ENCODE measurements at places on chromosomes 11 and 22. TPM values are rescaled to one million over a fixed set of nuclear protein-coding genes. Genes with fewer than 3 reads are reported as not detected.

Gene SEPTIN5
- 37.8 TPM for total RNA-seq

Gene LMO2
- total RNA-seq: not detected

Gene RIC3
- not detected for total RNA-seq

Gene CDK2AP2
- total RNA-seq: 43.6 TPM

Gene PATE4
- total RNA-seq: not detected

Gene TMPRSS6
- not detected for total RNA-seq

Gene TIMM10
- total RNA-seq: 40.9 TPM

Gene PARVG
- not detected for total RNA-seq

Gene KDELR3
- total RNA-seq: 250 TPM

Gene SLC22A6
- total RNA-seq: not detected

Gene SMIM35
- total RNA-seq: not detected

Gene ACTN3
- total RNA-seq: not detected

Gene GDPD4
- not detected for total RNA-seq

GRCh38 chr11:14500181-14500651, 605 bp upstream of the COPB1 start:
- peak; percentile 56 for DNase-seq

DNA sequence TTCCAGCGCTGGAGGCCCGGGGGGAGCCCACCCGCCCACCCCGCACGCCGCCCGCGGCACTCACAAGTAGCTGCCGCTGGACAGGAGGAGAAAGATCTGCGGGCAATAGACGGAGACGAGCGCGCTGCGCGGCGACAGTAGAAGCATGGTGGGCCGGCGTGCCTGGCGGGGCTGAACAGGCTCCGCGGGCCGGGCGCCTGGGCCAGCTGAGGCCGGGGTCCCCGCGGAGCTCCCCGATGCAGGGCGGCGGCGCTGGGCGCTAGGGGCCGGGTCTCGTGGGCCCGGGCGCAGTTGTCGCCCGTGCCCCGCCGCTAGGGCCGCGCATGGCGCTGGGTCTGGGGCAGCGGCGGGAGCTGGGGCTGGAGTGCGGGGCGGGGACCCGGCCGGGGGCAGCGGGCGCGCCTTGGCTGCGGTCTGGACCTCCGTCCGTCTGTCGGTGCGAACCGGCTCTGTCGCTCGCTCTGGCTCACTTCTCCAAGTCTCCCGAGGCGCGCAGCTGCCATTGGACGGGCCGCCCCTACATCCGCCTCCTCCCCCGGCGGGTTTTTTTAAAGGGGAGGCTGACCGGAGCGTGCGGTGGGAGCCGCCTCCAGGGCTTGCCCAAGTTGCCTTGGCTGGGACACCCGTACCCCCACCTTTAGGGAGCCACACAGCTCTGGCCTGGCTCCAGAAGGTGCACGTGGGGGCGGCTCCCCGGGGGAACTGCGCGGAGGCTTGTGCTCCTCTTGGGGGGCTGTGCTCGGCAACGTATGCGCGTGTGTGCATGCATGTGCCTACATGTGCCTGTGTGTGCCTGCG, 4.7 kb downstream of the WNT7B start:
- DNase-seq: no peak

GRCh38 chr11:64854534-64855502, 10.4 kb upstream of the CDC42BPG start:
- peak; percentile 92 for DNase-seq

- DNase-seq: no peak
Observed at GRCh38 chr22:22197993-22198402, 46.6 kb upstream of the VPREB1 start.

DNA sequence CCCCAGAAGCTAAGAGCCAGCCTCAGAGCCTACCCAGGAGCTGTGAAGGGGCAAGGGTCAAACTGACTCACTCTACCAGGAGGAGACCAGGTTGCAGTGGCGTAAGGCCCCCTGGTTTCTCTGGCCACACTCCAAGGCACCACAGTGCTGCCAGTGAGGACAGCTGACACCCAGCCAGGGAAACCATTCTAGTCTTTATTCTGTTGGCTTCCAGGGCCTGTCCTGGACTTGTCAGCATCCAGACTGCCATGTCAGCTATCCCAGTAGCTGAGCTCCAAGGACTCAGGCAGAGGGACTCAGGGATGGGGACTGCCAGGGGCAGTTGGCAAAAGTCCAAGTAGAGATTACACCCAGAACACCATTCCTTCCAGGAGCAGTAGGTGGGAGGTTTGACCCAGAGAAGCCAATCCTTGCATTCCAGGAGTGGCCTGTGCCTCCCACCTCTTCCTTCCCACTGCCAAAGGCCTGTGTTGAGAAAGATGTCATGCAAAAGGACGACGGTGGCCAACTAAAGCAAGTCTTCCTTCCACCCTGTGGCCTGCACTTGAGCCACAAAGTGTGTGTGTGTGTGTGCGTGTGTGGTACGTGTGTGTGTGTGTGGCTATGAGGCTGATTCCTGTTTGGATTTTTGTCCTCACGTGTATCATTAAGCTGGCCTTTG, 3.6 kb upstream of the MAPK8IP1 start:
- DNase-seq: no peak

GRCh38 chr22:24699876-24700275, 74.6 kb downstream of the PIWIL3 start:
- DNase-seq: no peak

DNA sequence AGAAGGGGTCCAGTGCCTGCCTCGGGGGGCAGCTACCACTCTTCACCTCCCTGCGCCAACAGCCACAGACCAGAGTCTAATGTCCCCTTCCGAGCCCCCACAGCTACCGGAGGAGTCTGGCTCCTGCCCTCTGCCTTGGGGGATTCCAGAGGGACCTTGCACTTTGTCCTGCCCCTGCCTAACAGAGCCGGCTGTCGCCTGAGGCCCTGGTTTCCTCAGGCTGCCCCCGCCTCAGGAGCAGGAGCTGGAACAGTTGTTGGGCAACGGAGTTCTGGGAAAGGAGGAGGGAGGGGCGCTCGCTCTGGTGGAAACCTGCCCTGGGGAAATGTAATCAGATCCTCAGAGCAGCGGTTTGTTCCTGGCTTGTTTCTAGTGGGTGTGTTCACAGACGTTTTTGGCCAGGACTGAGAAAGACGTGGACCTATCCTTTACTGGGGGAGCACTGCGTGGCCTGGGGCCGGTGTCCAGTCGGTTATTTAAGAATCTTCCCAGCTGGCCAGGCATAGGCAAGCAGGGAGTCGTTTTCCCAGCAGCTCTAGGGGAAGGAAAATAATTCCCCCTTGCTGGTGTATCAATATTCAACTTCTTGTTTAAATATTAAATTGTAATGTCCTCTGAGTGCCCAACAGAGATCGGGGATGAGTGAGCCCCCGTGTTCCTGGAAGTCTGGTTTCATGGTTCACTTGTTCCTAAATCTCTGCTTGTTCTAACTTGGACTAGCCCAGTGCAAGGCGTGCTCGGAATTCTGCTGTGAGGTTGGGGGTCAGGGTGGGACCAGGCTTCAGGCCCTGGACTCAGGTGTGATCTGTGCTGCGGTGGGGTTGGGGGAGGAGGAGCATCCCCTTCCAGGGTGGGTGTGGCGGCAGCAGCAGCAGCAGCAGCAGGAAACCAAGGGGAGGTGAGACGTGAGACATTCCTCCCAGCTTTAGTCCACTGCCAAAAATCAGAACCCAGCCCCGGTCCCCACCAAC, 32.1 kb downstream of the A4GALT start:
- peak; percentile 97 for DNase-seq

DNA sequence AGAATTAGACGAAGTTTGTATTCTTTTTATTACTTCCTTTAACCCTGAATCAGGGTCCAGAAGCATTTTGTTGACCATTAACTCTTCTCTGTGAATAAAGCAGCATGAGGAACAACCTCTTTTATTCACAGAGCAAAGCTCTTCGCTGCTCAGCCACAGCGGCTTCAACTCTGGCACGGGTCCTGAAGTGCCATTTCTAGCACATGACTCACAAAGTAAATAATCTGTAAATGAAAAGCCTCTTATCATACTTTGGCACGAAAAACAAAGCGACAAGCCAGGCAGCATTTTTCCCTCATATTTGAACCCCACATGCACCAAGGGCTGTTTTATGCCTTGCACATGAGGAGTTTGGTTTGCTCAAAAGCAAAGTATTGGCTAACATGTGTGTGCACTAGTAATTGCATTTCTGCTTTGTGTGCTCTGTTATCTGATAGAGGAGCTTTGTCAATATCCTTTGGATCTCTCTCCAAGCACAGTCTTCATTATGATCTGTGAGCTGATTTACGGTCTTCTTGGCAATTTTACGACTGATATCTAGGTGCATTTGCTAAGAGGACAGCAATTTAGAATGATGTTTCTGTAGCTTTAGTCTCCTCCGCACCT, 33.0 kb upstream of the APOBEC3A start:
- DNase-seq: peak; percentile 95

GRCh38 chr11:115456019-115456418, 48.2 kb downstream of the CADM1 start:
- DNase-seq: no peak

GRCh38 chr11:66335531-66336233, 552 bp downstream of the RIN1 start:
- peak; percentile 44 for DNase-seq

- DNase-seq: no peak
Observed at GRCh38 chr22:42889304-42889703, 32.2 kb upstream of the ARFGAP3 start.

GRCh38 chr11:96524475-96524874, 134.7 kb downstream of the JRKL start:
- DNase-seq: no peak

DNA sequence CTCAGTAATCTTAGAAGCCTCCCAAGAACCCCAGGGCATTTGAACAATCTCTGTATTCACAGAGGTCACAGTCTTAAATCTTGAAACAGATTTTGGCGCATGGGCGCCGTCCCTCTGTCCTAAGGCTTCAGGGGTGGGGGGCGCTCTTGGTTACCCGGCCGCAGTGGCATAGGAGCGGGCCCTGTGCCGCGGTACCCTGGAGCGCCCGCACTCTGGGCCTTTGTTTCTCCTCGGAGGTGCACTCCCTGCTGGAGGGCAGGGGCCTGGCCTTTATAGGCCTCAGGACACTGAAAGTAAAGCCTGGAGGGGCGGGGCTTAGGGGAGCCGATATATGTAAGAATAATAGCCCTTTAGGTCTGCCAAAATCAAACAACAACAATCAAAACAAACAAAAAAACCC, 197.3 kb upstream of the FOLH1 start:
- no peak for DNase-seq

DNA sequence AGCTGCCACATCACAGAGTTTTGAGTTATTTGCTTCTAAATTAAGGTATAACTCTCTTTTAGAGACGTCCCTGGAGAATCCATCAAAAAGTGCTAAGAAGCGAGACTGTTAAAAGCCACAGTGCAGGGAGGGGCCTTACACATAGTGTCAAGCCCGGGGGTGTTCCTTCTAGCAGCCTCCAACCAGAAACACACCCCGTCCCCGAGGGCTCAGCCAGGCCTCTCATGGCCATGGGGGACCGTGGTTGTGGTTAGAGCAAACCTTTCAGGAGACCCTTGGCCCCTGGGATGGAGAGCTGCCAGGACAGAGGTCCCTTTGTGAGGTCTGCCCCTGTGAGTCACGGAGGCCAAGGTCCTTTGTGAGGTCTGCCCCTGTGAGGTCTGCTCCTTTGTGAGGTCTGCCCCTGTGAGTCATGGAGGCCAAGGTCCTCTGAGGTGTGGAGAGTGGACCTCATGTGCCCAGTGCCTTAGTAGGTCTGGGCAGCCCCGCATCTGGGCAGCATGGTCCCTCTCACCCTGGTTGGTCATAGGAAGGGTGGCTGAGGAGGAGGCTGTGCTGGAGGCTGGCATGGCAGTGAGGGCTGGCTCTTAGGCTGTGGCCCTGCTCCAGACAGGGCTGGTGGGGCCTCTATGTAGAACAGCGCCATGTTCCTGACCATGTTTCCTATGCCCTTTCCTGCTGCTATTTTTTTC, 5.4 kb downstream of the GNAZ start:
- DNase-seq: no peak

DNA sequence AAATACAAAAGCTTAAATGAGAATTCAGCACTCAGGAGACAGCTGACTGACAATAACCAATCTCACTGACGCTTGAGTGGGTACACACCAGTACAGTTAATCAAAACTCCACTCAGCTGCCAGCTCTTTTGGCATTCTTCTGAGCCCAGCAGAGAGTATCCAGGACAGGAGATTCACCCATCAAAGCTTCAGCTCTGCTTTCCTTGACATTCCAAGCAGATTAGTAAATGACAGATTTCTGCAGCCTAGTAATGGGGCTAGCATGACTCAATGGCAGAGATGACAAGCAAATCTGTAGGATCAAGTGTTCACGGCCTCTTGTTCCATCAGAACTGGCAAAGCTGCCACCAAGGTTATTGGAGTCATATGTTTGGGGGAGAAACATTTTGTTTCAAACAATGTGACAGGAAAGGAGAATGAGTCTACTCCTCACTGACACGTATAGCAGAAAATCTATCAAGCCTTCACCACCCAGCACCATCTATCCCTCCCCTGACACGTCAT, 420.0 kb downstream of the DYNC2H1 start:
- DNase-seq: peak; percentile 63

DNA sequence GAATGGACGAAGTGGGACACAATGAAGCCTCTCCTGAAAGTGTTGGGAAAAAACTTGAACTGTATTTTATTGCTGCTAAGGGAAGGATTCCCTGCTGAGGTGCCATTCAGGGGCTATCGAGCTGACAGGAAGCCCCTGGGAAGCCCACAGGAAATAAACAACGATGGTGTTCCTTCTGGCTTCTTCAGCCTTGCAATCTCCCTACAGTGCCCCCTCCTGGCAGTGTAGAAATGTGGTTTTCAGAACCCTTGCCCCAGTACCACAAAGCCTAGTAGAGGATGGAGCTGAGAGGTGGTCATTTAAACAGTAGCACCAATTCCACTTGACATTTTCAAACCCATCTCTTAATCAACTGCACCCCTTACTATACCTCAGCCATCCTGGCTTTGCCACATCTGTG, 676.7 kb upstream of the ARHGAP42 start:
- no peak for DNase-seq

GRCh38 chr11:5564259-5565019, 16.1 kb upstream of the OR52H1 start:
- no peak for DNase-seq

DNA sequence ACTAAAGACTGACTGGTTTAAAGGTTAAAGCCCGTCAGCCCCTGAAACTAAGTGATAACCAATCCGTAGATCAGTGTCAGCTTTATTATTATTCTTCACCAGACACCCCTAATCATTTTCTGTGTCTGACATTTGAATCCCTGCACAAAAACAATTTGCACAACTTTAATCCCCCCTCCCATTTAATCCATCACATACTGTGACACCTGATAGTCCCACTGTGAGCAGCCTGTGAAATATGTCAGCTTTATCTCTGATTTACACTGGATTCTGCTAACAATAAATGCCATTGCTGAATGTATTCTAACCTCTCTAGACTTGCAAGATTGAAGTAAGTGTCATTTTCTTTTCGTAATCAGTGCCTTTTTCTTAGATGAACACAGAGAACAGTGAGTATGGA, 2089.0 kb upstream of the RAG2 start:
- DNase-seq: no peak

- DNase-seq: no peak
Observed at GRCh38 chr11:7485186-7486097, at the start of gene OLFML1. Gene OLFML1 (plus strand): TSS chr11:7485506. CDS start chr11:7485876, 370 bp downstream.

GRCh38 chr11:113377681-113378412, 9.7 kb upstream of the ANKK1 start:
- DNase-seq: no peak
